ENCODE measurements at places on chromosomes 3 and 15.

DNA sequence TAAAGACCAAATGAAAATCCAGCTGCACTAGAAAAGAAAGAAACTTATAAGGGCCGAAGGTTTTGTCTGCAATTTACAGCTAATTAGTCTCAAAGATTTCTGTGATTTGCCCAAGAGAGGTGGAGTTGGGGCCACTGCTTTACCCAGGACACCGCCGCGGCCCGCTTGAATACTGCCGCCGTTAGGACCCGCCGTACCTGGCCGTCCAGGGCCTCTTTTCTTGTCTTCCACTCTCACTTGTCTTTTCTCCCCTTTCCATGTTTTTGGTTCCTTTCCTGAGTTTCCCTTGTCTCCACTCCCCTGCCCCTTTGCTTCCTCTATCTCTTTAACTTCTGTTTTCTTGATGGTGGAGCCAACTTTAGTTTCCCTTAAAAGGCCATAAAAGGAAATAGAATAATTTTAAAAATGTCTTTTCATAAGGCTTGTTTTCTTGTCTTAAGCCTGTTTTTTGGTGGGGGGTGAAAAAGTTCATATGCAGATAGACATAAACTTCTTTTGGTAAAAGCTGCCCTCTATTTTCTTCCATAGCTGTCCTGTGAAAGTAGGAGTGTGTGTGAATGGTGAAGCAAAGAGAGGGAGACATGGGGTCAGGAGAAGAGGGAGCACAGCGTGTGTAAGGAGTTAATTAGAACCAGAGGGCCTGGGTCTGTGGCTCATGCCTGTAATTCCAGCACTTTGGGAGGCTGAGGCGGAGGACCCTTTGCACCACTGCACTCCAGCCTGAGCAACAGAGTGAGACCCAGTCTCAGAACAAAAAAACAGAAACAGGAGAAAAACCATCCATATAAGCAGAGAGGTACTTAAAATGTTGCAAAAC, 16.0 kb upstream of the CCNL1 start:
- DNase-seq = no peak

- no peak for DNase-seq
Measured at GRCh38 chr15:66459818-66460615, 37.5 kb downstream of the SNAPC5 start.

DNA sequence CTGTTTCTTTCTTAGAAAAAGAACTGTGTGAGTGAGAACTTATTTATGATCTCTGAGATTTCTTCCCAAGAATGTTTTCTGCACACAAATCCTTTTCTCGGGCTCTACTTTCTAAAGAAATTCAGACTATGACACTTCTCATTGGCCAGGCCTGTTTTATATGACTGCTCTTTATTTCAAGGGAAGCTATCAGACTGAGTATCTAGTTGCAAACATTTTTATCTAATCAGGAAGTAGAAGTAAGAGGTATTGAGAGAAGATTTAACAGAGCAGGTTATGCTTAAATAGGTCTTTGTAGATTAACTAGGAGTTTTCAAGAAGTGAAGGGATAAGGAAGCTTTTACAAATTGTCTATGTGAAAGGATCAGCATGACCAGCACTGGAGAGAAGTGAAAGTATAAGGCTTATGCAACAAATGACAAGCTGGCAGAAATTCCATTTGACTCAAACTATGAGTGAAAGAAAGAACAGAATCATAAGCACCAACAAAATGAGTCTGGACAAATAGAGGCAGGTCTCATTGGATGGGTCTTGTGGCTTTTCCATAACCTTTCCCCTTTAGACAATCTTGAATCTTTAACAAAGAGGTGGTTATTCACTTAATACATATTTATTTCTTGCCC, 71.9 kb upstream of the CHL1 start:
- DNase-seq = no peak

- DNase-seq = no peak
Measured at GRCh38 chr3:116190095-116190494, 255.2 kb downstream of the LSAMP start.

- DNase-seq = no peak
Measured at GRCh38 chr3:115212615-115213014, 65.5 kb upstream of the ZBTB20 start.

GRCh38 chr15:59260090-59260489, 53.4 kb downstream of the LDHAL6B start:
- DNase-seq = no peak

DNA sequence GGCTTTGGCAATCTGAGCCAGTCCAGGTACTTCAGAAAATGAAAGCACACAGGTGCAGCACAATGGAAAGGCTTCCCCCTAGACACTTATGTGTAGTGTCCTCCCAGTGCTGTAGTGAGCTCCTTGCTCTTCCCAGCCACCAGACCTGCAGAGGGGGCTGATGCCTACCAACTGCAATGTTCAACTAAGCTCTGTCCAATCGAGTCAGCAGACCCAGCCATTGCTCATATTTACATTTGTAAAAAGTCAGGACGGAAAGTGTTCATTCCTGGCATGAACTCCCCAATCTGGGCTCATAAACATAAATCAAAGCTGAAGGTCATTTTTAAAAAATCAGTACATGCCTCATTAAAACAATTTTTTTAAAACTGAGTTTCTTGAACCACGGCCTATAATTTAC, 73.0 kb downstream of the FOXP1 start:
- DNase-seq = peak; percentile 52

- DNase-seq = no peak
Measured at GRCh38 chr3:36164400-36164799, 215.9 kb upstream of the STAC start.

GRCh38 chr3:112391648-112392047, 58.7 kb downstream of the CD200 start:
- DNase-seq = no peak

- no peak for DNase-seq
Measured at GRCh38 chr3:34140616-34141015, 342.2 kb downstream of the PDCD6IP start.

DNA sequence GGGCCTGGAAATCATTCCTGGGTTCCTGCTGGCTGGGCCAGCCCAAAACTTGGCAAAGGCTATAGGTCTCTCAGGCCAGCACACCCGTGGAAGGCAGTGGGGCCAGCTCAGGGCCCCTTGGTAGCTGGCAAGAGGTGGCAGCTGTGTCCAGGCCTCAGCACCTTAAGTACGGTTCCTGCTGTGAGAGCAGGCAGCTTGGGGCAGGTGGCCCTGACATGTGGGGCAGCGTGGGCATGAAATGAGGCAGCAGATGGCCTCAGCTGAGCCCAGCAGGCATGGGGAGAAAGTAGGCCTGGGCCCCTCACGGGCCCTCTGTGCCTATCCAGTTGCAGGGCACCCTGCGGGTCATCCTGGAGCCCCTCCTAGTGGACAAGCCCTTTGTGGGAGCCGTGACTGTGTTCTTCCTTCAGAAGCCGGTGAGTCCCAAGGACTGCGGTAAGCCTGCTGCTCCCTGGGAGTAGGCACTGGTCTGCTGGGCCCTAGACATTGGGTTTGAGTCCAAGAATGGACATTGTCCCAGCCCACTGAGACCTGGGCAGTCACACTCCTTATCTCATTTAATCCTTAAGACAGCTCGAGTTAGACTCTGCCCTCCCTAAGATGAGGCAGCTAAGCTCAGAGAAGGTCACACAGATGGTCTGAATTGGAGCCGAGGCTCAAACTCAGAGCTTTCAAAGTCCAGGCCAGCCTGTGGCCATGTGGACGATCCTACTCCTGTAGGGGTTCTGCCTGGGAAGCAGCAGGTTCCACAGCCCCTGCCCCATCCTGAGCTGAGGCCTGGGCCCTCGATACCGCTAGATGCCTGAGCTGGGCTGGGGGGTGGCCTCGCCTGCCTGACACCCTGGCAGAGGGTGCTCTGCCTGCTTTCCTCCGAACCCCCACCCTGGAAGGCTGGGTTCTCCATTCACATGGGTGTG, 25.5 kb downstream of the ESYT3 start:
- no peak for DNase-seq

- DNase-seq = no peak
Measured at GRCh38 chr15:90588427-90588826, 58.7 kb downstream of the CRTC3 start.

GRCh38 chr15:43763819-43764446, 12.8 kb downstream of the ELL3 start:
- DNase-seq = no peak

- DNase-seq = no peak
Measured at GRCh38 chr3:71893122-71893521, 108.2 kb upstream of the PROK2 start.

- DNase-seq = no peak
Measured at GRCh38 chr15:100005715-100006114, 272.5 kb upstream of the LYSMD4 start.

GRCh38 chr3:156836701-156837100, 10.5 kb downstream of the LEKR1 start:
- DNase-seq = no peak

GRCh38 chr3:171044835-171045793, 18.6 kb upstream of the SLC2A2 start:
- DNase-seq = peak; percentile 71

GRCh38 chr15:75554717-75555116, 24.4 kb downstream of the PTPN9 start:
- DNase-seq = peak; percentile 40

GRCh38 chr15:42218953-42219592, 11.0 kb upstream of the VPS39 start:
- no peak for DNase-seq

- DNase-seq = no peak
Measured at GRCh38 chr3:45665101-45665572, 24.1 kb upstream of the SACM1L start.

GRCh38 chr15:89936051-89936785, 23.5 kb upstream of the ARPIN start:
- DNase-seq = no peak

DNA sequence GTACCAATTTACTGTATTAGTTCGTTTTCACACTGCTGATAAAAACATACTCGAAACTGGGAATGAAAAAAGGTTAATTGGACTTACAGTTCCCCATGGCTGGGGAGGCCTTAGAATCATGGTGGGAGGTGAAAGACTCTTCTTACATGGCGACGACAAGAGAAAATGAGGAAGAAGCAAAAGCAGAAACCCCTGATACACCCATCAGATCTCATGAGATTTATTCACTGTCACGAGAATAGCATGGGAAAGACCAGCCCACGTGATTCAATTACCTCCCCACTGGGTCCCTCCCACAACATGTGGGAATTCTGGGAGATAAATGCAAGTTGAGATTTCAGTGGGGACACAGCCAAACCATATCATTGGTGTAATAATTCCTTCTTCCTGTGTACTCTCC, 69.6 kb downstream of the C3orf20 start:
- no peak for DNase-seq

DNA sequence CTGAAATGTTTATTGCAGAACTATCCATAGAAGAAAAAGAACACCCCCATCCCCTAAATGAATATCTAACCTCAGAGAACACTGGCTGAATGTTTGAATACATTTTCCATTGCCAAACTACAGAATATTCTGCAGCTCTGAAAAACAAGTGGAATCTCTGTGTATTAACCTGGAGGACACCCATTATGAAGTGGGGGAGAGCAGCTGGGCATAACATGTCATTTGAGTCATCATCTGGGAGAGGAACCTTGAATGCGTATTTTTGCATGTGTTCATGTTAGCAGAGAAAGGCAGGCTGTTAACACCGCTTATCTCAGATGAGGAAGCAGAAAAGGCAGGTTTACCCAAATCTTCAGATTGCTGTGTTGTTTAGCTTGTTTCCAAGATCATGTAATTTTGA, 31.5 kb downstream of the ESYT3 start:
- no peak for DNase-seq

GRCh38 chr3:146712806-146713205, 107.7 kb upstream of the PLSCR5 start:
- no peak for DNase-seq

DNA sequence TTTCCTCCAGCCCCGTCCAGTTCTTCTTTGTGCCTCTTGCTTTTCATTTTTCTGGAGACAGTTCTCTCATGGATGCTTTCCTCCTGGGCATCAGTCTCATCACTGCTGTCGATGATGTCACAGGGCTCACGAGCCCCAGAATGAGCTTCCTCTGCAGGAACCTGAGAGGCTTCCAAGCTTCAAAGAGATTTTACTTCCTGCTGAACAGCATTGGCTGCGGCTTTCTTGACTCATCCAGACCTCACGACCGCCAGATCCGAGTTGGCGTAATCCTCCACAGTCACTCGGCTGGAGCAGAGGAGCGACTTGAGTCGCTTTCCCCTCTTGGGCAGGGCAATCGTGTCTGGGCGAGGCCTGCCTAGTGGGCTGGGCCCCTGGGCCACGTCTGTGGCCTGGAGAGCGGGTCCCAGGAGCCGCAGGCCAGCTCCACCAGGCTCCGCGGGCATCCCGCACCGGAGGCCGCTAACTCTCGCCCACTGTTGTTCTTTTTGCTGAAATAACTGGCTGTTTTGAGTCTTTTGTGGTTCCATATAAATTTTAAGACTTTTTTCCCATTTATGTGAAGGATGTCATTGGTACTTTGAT, 20.8 kb upstream of the FAN1 start:
- no peak for DNase-seq

DNA sequence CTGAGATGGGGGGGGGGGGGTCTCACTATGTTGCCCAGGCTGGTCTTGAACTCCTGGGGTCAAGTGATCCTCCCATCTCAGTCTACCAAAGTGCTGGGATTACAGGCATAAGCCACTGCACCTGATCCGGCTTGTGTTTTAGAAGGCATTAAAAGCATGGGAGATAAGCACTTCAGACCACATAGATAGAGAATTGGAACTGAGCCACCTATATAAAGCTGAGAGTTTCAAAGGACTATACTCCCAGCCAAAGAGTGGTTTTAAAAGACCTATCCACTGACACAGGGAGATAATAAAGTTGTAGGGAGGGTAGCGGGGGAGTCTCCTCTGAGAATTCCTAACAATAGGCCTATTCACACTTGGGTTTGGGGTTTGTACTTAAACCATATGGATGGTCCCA, 34.8 kb downstream of the DENND4A start:
- no peak for DNase-seq

- DNase-seq = no peak
Measured at GRCh38 chr15:101239724-101240136, 12.1 kb downstream of the CHSY1 start.

- DNase-seq = no peak
Measured at GRCh38 chr3:155753038-155753639, 8.3 kb upstream of the PLCH1 start.

DNA sequence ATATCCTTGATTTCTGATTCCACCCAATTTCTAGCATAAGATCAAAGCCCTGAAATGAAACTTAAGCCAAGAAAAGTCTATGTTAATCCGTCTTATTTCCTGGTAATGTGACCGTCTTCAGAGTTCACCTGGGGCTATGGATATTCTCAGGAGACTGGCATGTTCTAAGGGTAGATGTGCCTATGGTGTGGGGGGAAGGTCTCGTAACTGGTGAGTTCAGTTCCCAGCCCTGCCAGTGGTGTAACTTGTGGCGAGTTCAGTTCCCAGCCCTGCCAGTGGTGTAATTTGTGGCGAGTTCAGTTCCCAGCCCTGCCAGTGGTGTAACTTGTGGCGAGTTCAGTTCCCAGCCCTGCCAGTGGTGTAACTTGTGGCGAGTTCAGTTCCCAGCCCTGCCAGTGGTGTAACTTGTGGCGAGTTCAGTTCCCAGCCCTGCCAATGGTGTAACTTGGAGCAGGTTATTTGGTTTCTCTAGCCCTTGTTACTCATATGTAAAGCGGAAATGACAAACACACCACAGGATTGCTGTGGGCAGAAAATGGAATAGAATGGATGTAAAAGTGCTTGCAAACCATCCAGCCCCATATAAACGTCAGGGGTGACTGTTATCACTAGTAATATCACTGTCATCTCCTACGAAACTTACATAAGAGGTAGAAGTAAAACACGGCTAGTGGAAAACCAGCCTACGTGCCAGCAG, 30.4 kb downstream of the SLC51A start:
- no peak for DNase-seq

GRCh38 chr3:130963444-130963843, 63.2 kb downstream of the ASTE1 start:
- DNase-seq = no peak

- no peak for DNase-seq
Measured at GRCh38 chr3:66441129-66441528, 59.7 kb downstream of the LRIG1 start.
